ENCODE measurements at places on chromosomes 3 and 15. TPM values are rescaled to one million over a fixed set of nuclear protein-coding genes. Genes with fewer than 3 reads are reported as not detected.

FGF12 gene
- total RNA-seq = 2.0 TPM

PLA2G4E gene
- not detected for total RNA-seq

LSAMP gene
- total RNA-seq = 1.7 TPM

PEX5L gene
- total RNA-seq = not detected

PLEKHO2 gene
- 31.3 TPM for total RNA-seq

Measured in subcutaneous adipose tissue (tissue), 4 donors.